H1 (cell line): ENCODE measurements at places on chromosomes 13 and 19.

DNA sequence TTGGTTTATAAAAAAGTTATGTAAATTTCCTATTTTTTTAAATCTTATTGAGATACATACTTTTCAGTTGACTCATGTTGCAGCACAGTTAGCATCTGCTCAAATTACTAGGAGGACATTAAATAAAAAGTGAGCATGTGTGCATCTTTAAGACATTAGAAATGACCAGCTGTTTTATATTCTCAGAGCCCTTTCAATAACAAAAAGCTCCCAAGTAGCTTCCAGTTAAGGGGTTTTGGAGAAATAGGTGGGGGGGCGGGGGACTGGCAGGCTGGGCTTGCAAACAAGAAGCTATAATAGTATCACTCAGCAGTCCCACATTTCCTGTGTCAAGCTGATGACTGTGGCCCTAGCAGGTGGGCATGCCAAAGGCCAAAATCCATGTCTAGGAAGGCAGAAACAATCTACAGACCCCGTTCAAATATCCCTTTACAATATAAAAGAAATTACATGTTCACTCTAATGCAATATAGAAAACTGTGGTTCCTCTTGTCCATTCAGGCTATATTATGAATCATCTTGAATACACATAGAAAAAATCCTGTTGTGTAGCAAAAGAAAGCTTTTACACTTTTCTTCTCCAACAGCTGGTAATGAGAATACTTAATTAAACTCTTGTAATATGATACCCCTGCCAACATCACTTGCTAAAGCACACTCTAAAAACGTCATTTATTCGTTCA lies 1713.2 kb upstream of the SLC10A2 start:
- no peaks in the 10 kb centered on the region for H3K27me3 ChIP-seq
- peaks cover 8% of the 10 kb centered on the region for H3K4me1 ChIP-seq
- no peak overlapping the region for H3K27ac ChIP-seq
- H3K4me3 ChIP-seq, result no peak overlapping the region

GRCh38 chr19:29003641-29004409 lies 209.1 kb downstream of the UQCRFS1 start:
- H3K27me3 ChIP-seq, result no peaks in the 10 kb centered on the region
- peaks cover 3% of the 10 kb centered on the region for H3K4me1 ChIP-seq
- no peak overlapping the region for H3K27ac ChIP-seq
- no peak overlapping the region for H3K4me3 ChIP-seq
- H3K36me3 ChIP-seq, result no peaks in the 10 kb centered on the region

DNA sequence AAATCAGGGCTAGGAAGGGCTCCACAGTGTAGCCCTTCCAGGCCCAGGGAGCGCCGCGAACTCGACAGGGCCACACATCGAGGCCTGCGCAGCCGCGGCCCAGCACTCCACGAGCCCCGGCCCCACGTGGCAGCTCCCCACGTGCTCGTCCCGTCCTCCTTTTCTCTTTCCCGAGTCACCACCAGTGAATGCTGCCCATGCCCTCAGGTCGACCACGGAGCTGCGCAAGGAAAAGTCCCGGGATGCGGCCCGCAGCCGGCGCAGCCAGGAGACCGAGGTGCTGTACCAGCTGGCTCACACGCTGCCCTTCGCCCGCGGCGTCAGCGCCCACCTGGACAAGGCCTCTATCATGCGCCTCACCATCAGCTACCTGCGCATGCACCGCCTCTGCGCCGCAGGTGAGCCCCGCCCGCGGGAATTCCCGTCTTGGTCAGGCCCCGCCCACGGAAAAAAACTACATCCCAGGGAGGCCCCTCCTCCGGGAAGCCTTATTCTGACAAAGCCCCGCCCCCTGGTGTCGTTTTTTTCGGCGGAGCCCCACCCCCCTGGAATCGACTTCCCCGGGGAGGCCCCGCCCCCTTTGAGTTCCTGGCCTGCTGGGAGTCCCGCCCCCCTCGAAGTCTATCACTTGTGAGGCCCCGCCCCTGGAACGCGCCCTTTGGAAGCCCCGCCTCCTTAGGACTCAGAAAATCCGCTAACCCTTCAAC lies 7.0 kb downstream of the HIF3A start:
- H3K36me3 ChIP-seq, result peaks cover 36% of the 10 kb centered on the region
- H3K4me3 ChIP-seq, result peak overlapping the region; percentile 9; the same call in 1 of the 2 replicates
- H3K27ac ChIP-seq, result peak overlapping the region; percentile 68
- peak; percentile 99 for DNase-seq
- peaks cover 6% of the 10 kb centered on the region for H3K4me1 ChIP-seq
- no peaks in the 10 kb centered on the region for H3K27me3 ChIP-seq

DNA sequence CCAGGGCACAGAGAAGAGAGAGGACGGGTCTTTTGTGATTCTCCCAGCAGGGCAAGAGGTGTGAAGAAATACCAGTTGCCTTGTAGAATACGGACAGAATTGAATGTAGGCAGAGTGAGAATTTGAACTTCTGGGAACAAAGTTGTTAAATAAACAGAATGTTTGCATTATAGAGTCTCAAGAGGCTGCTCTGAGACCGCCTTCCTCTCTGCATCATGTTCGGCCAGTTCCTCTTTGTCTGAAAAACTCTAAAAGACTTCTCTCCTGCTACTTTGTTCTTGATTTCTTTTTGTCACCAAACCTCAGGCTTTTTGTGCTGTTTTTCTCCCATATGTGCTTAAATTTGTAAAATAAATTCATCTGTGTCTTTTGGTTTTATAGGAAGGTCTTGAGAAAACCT lies 256.4 kb downstream of the DLEU7 start:
- no peaks in the 10 kb centered on the region for H3K36me3 ChIP-seq
- peaks cover 5% of the 10 kb centered on the region for H3K4me1 ChIP-seq
- H3K27me3 ChIP-seq, result no peaks in the 10 kb centered on the region
- no peak overlapping the region for H3K4me3 ChIP-seq

DNA sequence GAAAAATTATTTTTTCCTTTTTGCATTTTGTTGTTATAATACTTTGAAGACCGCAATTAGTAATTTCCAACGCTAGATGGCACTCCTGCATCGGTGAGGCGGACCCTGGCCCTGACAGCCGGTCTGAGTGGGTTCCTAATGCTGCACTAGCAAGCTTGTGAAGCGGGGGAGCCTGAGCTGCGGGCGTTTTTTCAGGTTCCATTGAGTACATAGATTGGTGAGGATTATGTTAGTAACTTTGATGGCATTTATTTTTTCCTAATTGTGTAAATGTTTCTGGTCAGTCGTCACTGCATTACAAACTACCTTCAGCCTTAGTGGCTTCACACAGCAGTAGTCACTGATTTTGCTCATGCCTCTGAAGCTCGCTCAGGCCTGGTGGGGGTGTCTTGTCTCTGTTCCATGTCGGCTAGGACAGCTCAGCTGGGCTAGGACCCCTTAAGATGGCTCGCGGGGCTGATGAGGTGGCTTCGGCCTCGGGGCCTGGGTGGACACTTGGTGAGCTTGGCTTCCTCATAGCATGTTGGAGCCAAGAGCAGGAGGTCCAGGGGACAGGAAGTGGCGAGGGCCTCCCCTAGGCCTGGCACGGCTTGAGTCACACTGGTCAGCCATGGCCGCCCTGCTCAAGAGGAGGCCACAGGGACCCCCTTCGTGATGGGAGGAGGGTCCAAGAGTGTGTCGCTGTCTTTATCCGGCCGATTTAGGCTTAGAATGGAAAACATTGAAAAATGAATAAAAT lies 25.0 kb downstream of the ERCC5 start:
- H3K4me3 ChIP-seq, result no peak overlapping the region
- no peaks in the 10 kb centered on the region for H3K27me3 ChIP-seq
- no peak overlapping the region for H3K27ac ChIP-seq
- peaks cover 21% of the 10 kb centered on the region for H3K36me3 ChIP-seq

GRCh38 chr13:22053053-22053452 lies 382.2 kb downstream of the FGF9 start:
- H3K27ac ChIP-seq, result no peak overlapping the region
- H3K27me3 ChIP-seq, result no peaks in the 10 kb centered on the region
- H3K36me3 ChIP-seq, result no peaks in the 10 kb centered on the region
- DNase-seq, result no peak

- no peaks in the 10 kb centered on the region for H3K4me1 ChIP-seq
- no peak overlapping the region for H3K27ac ChIP-seq
- H3K4me3 ChIP-seq, result no peak overlapping the region
Measured at GRCh38 chr19:9485140-9485539, 13.3 kb downstream of the ZNF560 start.

- no peak overlapping the region for H3K4me3 ChIP-seq
- H3K36me3 ChIP-seq, result no peaks in the 10 kb centered on the region
- peaks cover 20% of the 10 kb centered on the region for H3K27me3 ChIP-seq
- no peaks in the 10 kb centered on the region for H3K4me1 ChIP-seq
- H3K27ac ChIP-seq, result no peak overlapping the region
Measured at GRCh38 chr19:18002347-18002850, 5.6 kb upstream of the ARRDC2 start.
